ENCODE measurements at places on chromosomes 2 and 18. TPM values are rescaled to one million over a fixed set of nuclear protein-coding genes. Genes with fewer than 3 reads are reported as not detected.

DNA sequence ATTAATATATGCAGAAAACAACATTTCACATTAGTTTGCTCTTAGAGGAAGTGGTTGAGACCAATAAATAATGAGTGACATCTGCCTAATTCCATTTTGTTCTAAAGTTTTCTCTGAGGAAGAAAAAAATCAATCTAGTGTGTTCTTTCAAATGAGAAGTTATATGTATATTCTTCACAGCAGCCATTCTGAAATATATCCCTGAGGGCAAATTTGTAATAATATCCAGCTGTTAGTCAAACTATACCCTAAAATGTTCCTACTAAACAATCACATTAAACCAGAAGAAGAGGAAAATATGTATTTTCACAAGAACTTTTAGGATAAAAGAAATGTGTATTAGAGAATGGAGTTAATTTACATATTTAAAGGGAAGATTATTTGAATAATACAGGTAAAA is 375.1 kb upstream of the CDH19 start:
- no peaks in the 10 kb centered on the region for H3K4me1 ChIP-seq
- H3K27me3 ChIP-seq: no peaks in the 10 kb centered on the region
- H3K36me3 ChIP-seq: no peaks in the 10 kb centered on the region
- no peak overlapping the region for H3K4me3 ChIP-seq
- DNase-seq: no peak

DNA sequence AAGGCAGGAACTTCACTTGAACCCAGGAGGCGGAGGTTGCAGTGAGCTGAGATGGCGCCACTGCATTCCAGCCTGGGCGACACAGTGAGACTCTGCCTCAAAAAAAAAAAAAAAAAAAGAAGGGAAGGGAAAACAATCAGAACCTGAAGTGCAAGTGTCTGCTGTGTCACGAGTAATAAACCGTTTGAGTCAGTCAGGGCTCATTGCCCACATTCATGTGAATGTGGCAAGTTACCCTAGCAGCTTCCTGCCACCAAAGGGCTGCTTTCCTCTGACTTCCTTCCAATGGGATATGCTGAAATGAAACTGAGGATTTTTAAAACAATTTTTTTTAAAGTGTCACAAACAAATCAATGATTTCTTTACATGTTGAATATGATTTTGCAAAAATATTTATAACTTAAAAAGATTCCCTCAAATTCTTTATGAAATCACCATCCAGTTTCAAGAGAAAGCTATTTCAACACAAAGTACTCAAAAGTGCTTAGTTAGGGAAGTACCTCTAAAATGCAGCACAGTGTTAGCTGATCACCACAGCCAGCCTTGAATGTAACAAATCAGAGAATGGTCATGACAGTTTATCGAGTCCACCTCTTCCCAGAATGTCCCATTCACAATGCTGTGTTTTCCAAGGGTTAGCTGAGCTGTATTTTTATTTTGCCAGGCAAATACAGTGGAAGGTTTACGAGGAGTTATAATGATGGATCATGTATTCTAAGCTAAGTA is 36.4 kb downstream of the WDSUB1 start:
- no peak for DNase-seq
- no peak overlapping the region for H3K4me3 ChIP-seq
- no peaks in the 10 kb centered on the region for H3K27me3 ChIP-seq
- peaks cover 7% of the 10 kb centered on the region for H3K4me1 ChIP-seq

- no peak overlapping the region for H3K4me3 ChIP-seq
- H3K27ac ChIP-seq: no peak overlapping the region
- H3K4me1 ChIP-seq: no peaks in the 10 kb centered on the region
Measured at GRCh38 chr2:6186332-6187151, 494.4 kb downstream of the SOX11 start.

DNA sequence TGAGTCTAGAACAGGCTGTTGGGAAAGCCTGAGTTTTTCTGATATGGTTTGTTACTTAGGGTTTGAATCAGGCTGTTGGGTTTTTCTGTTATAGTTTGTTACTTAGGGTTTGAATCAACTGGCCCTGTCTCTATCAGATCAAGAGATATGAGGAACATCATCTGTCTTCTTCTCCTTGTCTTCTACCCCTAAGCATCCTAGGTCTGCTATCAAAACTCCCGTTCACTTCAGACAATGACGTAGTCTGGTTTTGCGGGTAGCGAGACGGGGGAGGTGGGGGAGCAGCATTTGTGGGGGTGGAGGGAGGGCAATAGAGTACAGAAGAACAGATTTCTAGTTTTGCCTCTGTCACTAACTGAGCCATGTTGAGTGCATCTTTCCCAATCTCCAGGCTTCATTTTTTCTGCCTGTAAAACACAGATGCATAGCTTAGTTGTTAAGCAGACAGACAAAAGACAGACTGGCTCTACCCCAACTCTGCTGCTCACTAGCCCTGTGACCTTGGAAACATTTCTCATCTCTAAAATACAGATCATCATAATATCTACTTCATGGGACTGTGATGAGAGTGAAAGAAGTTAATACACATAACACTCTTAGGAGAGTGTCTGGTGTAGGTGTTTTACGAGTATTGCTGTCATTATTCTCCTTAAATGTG is 9.1 kb downstream of the TNP1 start:
- no peak overlapping the region for H3K4me3 ChIP-seq
- H3K27me3 ChIP-seq: no peaks in the 10 kb centered on the region
- no peaks in the 10 kb centered on the region for H3K36me3 ChIP-seq
- no peak overlapping the region for H3K27ac ChIP-seq
- DNase-seq: no peak
- H3K4me1 ChIP-seq: no peaks in the 10 kb centered on the region

GRCh38 chr2:79850912-79851311 is 338.1 kb downstream of the CTNNA2 start:
- no peak for DNase-seq
- no peak overlapping the region for H3K27ac ChIP-seq
- no peak overlapping the region for H3K4me3 ChIP-seq
- no peaks in the 10 kb centered on the region for H3K36me3 ChIP-seq

DNA sequence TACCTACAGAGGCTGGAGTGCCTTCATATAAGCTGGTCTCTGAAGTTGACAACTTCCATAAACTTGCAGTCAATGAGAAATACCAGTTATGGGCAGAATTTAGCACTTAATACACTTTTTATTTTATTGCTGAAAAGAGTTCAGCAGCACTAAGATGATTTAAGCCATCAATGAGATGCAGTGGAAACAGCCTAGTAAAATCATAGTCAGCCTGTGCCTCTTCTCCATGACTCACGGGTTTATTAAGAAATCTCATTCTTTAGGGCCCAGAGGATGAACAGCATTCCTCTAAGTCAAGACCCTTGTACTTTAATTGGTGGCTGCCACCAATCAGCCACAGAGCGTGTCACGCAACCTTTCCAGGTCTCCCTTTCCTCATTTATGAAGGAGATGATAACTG is 1357.9 kb upstream of the CELF4 start:
- no peak overlapping the region for H3K4me3 ChIP-seq
- H3K36me3 ChIP-seq: no peaks in the 10 kb centered on the region
- no peak for DNase-seq

EIPR1 gene
- 33.3 TPM for total RNA-seq

DNA sequence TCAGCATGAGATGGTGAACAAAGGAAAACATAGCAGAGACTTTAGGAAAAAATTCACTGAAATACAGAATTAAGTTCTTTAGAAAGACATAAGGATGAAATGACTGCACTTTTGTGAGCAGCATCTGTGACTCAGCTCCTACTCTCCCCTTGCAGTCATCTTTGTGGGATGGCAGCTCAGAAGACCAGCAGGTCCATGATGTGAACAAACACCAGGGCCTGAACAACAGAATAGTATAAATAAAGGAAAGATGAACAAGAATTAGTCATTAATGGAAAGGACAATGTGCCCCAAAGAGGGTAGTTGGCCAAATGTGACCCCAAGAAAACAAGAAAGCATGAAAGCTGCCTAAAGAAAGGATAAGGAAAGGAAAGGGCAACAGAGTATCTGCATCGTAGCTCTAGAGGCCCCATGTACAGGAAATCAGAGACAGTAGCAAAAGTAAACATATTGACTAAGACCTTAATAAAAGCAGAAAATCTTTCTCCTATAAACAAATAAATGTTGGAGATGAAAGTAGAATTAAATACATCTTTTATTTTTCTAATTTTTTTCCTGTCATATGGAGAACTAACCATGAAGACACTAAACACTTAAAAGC is 318.0 kb downstream of the ZEB2 start:
- no peaks in the 10 kb centered on the region for H3K27me3 ChIP-seq
- H3K36me3 ChIP-seq: no peaks in the 10 kb centered on the region
- no peak overlapping the region for H3K4me3 ChIP-seq
- DNase-seq: no peak
- no peaks in the 10 kb centered on the region for H3K4me1 ChIP-seq

ALPI gene
- total RNA-seq: not detected

XRCC5 gene
- total RNA-seq: 176 TPM

- no peak for DNase-seq
- no peaks in the 10 kb centered on the region for H3K4me1 ChIP-seq
- no peaks in the 10 kb centered on the region for H3K27me3 ChIP-seq
- no peaks in the 10 kb centered on the region for H3K36me3 ChIP-seq
- no peak overlapping the region for H3K27ac ChIP-seq
Measured at GRCh38 chr18:58657081-58657480, 14.2 kb upstream of the MALT1 start.

- H3K27ac ChIP-seq: no peak overlapping the region
- H3K27me3 ChIP-seq: no peaks in the 10 kb centered on the region
- H3K36me3 ChIP-seq: no peaks in the 10 kb centered on the region
- H3K4me1 ChIP-seq: no peaks in the 10 kb centered on the region
- DNase-seq: no peak
- no peak overlapping the region for H3K4me3 ChIP-seq
Measured at GRCh38 chr18:63002803-63003445, 287.6 kb downstream of the PHLPP1 start.

GRCh38 chr2:25036221-25036559 is 5.7 kb upstream of the EFR3B start:
- peaks cover under 1% of the 10 kb centered on the region for H3K4me1 ChIP-seq
- no peak overlapping the region for H3K27ac ChIP-seq
- no peaks in the 10 kb centered on the region for H3K27me3 ChIP-seq
- H3K4me3 ChIP-seq: no peak overlapping the region
- no peaks in the 10 kb centered on the region for H3K36me3 ChIP-seq

DNA sequence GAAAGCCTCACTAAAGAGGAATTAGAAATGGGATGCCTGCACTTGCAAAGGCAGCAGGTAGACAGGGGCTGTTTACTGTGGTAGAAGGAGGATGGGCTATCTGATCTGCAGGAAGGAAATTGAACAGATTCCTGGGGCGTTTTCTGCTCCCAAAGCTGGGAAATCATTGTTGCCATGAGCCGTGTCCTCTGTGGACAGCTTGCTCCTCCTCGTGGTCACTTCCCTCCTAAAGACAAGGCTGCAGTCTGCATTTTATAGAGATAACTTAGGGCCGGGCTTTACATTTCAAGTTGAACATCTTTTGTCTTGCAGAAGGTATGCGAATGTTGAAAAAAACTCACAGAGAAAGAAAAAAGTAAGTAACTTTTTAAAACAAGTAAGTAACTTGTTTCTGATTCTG is 50.9 kb downstream of the DCDC2C start:
- H3K4me3 ChIP-seq: no peak overlapping the region
- peaks cover 8% of the 10 kb centered on the region for H3K27me3 ChIP-seq
- no peaks in the 10 kb centered on the region for H3K36me3 ChIP-seq
- no peaks in the 10 kb centered on the region for H3K4me1 ChIP-seq
- no peak overlapping the region for H3K27ac ChIP-seq
- no peak for DNase-seq

DNA sequence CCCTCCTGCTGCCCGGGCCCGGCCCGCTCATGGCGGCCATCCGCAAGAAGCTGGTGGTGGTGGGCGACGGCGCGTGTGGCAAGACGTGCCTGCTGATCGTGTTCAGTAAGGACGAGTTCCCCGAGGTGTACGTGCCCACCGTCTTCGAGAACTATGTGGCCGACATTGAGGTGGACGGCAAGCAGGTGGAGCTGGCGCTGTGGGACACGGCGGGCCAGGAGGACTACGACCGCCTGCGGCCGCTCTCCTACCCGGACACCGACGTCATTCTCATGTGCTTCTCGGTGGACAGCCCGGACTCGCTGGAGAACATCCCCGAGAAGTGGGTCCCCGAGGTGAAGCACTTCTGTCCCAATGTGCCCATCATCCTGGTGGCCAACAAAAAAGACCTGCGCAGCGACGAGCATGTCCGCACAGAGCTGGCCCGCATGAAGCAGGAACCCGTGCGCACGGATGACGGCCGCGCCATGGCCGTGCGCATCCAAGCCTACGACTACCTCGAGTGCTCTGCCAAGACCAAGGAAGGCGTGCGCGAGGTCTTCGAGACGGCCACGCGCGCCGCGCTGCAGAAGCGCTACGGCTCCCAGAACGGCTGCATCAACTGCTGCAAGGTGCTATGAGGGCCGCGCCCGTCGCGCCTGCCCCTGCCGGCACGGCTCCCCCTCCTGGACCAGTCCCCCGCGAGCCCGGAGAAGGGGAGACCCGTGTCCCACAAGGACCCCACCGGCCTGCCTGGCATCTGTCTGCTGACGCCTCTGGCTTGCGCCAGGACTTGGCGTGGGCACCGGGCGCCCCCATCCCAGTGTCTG is 767 bp downstream of the RHOB start:
- H3K27me3 ChIP-seq: no peaks in the 10 kb centered on the region
- no peaks in the 10 kb centered on the region for H3K36me3 ChIP-seq
- DNase-seq: no peak

CNGA3 gene
- 0.44 TPM for total RNA-seq

GRCh38 chr18:13067124-13067523 is 76.0 kb downstream of the CEP192 start:
- H3K27ac ChIP-seq: no peak overlapping the region
- H3K4me3 ChIP-seq: no peak overlapping the region
- H3K36me3 ChIP-seq: peaks cover 78% of the 10 kb centered on the region
- H3K4me1 ChIP-seq: no peaks in the 10 kb centered on the region
- no peaks in the 10 kb centered on the region for H3K27me3 ChIP-seq

RND3 gene
- 97.9 TPM for total RNA-seq

GRCh38 chr2:182506606-182507005 is 79.8 kb upstream of the PDE1A start:
- H3K36me3 ChIP-seq: no peaks in the 10 kb centered on the region
- H3K27me3 ChIP-seq: no peaks in the 10 kb centered on the region
- DNase-seq: no peak
- H3K27ac ChIP-seq: no peak overlapping the region
- H3K4me3 ChIP-seq: no peak overlapping the region

PARD3B gene
- total RNA-seq: 4.4 TPM

- no peak for DNase-seq
- no peak overlapping the region for H3K4me3 ChIP-seq
Measured at GRCh38 chr2:201383136-201383535, 26.0 kb upstream of the FLACC1 start.

EPB41L3 gene
- total RNA-seq: 40.3 TPM

- no peaks in the 10 kb centered on the region for H3K36me3 ChIP-seq
- H3K4me3 ChIP-seq: no peak overlapping the region
- H3K27me3 ChIP-seq: no peaks in the 10 kb centered on the region
Measured at GRCh38 chr18:37712776-37713175, 147.2 kb upstream of the CELF4 start.
